Putamen (tissue), 1 donor: ENCODE measurements at places on chromosomes 4 and X.

DNA sequence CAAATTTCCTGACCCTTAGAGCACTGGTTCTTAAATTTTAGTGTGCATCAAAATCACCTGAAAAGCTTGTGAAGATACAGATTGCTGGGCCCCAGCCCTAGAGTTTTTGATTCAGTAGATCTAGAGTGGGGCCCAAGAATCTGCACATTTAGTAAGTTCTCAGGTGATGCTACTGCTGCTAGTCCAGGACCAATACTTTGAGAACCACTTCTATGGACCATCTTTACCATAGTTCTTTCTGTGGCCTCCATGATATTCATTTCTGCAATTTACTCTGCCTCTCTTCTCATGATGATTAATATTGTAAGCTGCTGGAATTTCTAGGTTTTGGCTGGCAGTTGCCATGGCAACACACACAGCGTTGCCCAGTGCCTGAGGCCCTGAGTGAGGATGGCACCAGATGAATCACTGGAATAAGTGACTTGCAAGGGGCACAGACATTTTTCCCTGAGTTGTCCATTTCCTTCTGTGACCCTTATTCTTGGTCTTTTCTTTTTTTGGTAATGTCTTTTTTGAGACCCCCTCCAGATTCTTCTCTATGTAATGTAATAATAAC lies 83.6 kb downstream of the PPP1R2C start:
- no peak for DNase-seq

DNA sequence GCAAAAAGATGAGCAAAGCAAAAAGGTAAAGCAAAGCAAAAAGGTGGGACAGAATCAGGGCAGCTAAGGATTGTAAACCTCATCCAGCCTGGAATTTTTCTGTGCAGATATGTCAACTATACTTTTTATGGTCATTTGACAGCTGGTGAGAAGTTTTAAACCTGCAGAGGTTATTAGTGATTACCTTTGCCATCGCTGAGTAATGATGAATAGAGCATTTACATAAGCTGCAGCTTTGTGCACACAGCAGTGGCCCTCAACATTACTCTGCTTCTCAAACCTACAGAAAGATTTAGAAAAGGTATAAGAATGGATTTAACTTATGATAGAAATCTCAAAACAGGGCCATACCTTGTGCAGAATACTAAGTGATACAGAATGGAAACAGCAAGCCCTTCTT lies 54.5 kb upstream of the C4orf54 start:
- no peak for DNase-seq

DNA sequence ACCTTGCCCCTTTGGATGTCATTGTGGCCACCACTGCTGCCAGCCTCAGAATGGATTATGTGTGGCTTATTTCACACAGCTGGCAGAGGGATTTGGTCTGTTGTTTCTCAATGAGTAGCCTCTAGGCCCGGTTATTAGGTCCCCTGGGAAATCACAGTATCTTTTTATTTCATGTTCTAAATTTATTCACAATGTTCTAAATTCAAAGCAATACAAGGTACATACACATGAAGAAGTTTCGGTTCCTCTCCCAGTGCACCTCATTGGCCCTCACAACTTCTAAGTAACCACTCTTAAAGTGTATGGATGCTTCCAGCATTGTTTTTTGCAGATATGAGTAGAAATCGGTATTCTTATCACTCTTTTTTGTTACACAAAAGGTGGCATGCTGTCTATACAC lies 262.7 kb downstream of the RCHY1 start:
- DNase-seq, result no peak

- no peak for DNase-seq
These were observed 180.5 kb downstream of the PTTG2 start for GRCh38 chr4:38140643-38141203.
